AG09309 (cell line): ENCODE measurements at places on chromosomes 2 and 18.

DNA sequence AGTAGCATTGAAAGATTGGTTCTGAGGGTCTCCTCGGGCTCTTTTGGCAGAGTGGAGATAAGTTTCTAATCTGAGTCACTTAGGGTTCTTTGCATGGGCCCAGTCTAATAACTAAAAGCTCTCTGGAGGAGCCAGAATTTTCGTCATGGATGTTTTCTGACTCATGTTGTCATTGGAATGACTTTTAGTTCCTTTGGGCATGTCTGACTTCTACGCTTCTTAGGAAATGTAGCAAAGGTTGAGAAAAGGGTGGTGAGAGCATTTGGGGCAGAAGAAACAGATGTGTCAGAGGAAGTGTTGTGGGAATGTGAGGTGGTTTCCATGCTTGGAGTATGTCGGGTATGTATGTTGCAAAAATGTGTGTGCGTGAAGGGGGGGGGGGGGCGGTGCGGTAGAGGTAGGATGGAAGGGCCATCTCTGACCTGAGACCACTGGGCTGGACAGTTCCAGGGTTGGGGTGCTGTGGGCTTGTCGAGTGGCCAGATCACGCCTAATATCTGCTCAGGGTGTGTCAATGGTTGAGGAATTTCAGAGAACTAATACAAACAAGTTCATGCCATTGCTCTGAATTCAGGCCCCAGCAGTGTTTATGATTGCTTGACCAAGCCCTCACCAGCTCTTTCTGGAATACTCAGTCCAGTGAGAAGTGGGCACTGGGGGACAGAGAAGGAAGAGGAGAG lies 26.9 kb downstream of the KLHL29 start:
- DNase-seq, result peak; percentile 79

GRCh38 chr18:9901377-9901776 lies 12.4 kb upstream of the VAPA start:
- DNase-seq, result no peak

- no peak for DNase-seq
Measured at GRCh38 chr18:33866386-33866785, 288.4 kb downstream of the ASXL3 start.

DNA sequence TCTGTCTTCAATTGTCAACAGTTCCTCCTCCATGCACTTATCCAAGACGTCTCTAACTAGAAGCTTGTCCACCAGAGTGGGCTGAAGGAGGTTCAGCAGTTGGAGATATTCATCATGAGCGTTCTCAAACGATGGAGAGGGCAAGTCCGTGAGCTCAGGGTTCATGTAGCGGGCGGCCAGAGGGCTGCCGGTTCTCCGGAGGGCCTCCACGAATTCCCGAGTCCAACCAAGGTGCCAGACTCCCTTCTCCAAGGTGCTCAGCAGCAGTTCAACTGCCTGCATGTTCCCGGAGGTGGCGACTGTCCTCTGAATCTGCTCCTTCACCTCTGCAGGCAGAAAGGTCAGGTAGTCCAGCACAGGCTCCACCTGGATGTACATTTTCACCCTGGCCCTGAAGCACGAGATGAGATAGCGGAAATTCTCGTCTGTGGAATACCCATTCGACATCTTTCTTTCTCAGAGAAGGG lies 590 bp downstream of the IFIH1 start:
- DNase-seq, result no peak

- DNase-seq, result peak; percentile 82
Measured at GRCh38 chr2:188292348-188293239, 920 bp downstream of the GULP1 start.

DNA sequence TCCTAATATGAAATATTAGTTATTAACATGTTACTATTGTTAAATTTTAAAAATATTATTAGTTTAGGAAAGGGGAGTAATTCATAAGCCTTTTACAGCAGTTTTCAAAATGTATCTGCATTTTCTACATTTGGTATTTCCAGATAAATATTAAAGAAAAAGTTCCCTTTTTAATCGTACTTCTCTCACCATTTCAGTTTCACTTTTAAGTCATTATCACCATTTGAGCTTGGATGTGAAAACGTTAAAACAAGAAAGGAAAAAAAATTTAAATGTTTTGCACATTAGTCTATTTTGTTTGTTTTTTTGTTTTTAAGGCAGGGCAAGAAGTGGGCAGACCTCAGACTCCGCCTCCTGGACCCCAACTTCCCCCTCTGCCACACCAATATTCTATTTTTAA lies 3.3 kb upstream of the SRSF7 start:
- no peak for DNase-seq
